Gastrocnemius medialis (tissue), 4 donors: ENCODE measurements at places on chromosomes 5 and 9.

GRCh38 chr5:151674626-151675610 lies 11.8 kb downstream of the SPARC start:
- H3K27me3 ChIP-seq: no peaks in the 10 kb centered on the region
- H3K36me3 ChIP-seq: no peaks in the 10 kb centered on the region
- H3K4me3 ChIP-seq: no peak overlapping the region
- peaks cover 86% of the 10 kb centered on the region for H3K4me1 ChIP-seq
- peak overlapping the region; percentile 81 for H3K27ac ChIP-seq

DNA sequence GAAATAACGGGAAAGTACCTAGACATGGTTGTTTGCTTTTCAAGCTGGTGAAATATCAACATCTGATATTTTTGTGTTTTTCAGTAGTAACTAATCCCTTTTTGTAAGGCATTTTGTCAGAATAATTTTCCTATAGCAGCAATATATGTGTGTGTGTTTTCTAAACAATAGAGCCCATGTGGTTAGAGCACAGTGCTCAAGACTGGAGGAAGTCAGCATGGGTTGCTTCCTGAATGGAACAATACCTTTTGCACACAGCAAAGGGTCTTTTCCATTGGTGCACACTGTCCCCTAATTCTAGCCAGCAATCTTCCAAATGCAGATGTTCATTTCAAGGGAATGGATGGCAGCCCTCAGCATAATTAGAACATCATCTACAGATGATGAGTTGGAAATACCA lies 270.1 kb downstream of the AOPEP start:
- peak overlapping the region; percentile 65 for H3K27ac ChIP-seq
- no peaks in the 10 kb centered on the region for H3K36me3 ChIP-seq
- no peak for DNase-seq
- peaks cover 11% of the 10 kb centered on the region for H3K4me1 ChIP-seq
- no peaks in the 10 kb centered on the region for H3K27me3 ChIP-seq

DNA sequence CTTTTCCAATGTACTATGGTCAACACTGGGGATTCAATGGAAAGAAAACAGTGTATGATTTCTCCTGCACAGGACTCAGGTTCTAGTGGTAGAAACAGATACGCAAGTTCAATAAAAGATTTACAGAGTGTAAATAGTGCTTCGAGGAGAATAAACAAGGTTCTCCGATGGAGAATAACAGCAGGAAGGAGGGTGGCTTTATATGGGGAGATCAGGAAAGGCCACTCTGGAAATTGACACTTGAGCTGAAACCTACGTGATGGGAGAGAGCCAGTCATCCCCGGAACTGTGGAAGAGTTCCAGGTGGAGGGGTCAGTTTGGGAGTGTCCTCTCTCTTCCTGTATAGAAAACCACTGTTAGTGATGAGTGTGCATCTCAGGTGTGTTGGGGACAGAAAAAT lies 65.9 kb downstream of the GARNL3 start:
- H3K27me3 ChIP-seq: no peaks in the 10 kb centered on the region
- no peak overlapping the region for H3K4me3 ChIP-seq
- no peak for DNase-seq

DNA sequence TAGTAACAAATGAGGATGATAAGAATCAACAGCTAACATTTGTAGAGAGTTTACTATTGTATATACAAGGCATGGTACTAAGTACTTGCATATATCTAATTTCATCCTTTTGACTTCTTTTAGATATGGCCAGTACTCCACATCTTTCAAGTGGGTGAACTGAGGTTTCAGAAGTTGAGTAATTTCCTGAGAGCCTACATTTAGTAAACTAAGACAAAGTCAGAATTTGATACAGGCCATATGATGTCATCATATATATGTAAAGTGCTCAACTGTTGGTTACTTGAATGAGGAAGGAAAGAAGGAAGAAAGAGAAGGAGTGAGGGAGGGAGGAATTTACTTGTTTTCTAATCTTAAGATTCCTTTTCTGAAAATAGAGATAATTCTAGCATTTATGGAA lies 52.8 kb downstream of the GRIA1 start:
- no peak for DNase-seq
- no peak overlapping the region for H3K27ac ChIP-seq
- H3K4me3 ChIP-seq: no peak overlapping the region
- no peaks in the 10 kb centered on the region for H3K27me3 ChIP-seq

- no peak overlapping the region for H3K4me3 ChIP-seq
- DNase-seq: no peak
- no peaks in the 10 kb centered on the region for H3K27me3 ChIP-seq
Observed at GRCh38 chr9:100515578-100516494, 42.9 kb downstream of the TMEFF1 start.

- peaks cover 10% of the 10 kb centered on the region for H3K4me1 ChIP-seq
- H3K4me3 ChIP-seq: no peak overlapping the region
- H3K36me3 ChIP-seq: no peaks in the 10 kb centered on the region
- peak; percentile 4 for DNase-seq
- H3K27me3 ChIP-seq: no peaks in the 10 kb centered on the region
Observed at GRCh38 chr9:114008667-114009410, 69.3 kb downstream of the AMBP start.

- H3K4me3 ChIP-seq: no peak overlapping the region
- no peak overlapping the region for H3K27ac ChIP-seq
- no peaks in the 10 kb centered on the region for H3K4me1 ChIP-seq
- H3K27me3 ChIP-seq: no peaks in the 10 kb centered on the region
Observed at GRCh38 chr5:103582364-103582763, 19.8 kb upstream of the NUDT12 start.

DNA sequence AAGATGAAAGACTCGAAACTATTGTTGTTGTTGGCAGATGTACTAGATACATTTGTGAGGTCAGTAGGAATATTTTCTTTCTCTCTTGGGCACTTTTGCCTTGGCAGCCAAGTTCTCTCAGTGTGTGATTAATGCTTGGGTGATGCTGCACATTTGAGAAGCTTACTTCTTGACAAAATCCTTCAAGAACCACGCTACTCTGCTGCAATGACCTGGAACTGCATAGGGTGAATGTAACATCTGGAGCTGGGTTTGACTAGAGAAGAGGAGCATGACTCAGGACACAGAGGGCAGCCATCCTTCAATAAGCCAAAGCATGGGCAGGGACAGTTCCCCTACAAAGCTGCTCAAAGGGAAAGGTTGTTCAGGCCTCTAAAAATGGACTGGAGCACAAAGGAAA lies 75.5 kb upstream of the PUM3 start:
- no peak for DNase-seq
- H3K36me3 ChIP-seq: no peaks in the 10 kb centered on the region
- no peaks in the 10 kb centered on the region for H3K4me1 ChIP-seq
- no peak overlapping the region for H3K4me3 ChIP-seq
- no peak overlapping the region for H3K27ac ChIP-seq
